ENCODE measurements at places on chromosomes 2 and 18. TPM values are rescaled to one million over a fixed set of nuclear protein-coding genes. Genes with fewer than 3 reads are reported as not detected.

DNA sequence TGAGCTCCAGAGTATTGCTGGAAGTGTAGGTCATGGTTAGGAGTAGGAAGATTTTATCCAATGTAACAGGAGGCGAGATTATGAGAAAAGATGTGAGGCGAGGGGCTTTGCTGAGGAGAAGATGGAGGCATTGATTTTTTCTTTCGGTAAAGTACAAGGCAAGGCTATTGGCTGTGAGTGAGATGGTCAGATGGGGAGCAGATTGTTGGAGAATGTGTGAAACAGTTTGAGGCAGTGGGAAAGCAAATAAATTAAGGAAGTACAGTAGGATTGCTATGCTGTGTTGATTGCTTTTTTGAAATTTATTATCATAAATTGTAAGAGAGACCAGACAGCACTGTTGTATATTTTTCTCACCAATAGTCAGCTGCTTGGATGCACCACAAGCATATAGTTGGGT is 173.3 kb downstream of the KCNE4 start:
- no peak for DNase-seq

DNA sequence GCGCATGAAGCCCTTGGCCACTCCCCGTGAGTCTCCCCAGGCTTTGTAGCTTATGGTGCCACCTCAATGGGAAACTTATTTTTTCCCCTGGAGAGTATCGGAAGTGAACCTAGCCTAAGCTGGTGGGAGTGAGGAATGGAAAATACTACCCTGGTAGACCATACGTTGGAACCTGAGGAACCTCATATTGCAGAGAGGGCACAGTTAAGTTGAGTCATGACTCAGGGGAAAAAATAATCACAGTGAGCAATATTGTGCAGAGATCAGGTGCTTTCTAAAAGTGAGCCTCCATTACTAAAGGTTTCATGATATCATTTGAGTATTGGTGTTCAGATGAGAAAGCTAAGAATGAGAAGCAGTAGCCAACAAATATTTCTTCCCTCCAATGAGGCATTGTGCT is 360.5 kb upstream of the NT5C1B start:
- DNase-seq = no peak

- no peak for DNase-seq
These were observed 31.0 kb downstream of the CCDC68 start for GRCh38 chr18:54928236-54928635.

DNA sequence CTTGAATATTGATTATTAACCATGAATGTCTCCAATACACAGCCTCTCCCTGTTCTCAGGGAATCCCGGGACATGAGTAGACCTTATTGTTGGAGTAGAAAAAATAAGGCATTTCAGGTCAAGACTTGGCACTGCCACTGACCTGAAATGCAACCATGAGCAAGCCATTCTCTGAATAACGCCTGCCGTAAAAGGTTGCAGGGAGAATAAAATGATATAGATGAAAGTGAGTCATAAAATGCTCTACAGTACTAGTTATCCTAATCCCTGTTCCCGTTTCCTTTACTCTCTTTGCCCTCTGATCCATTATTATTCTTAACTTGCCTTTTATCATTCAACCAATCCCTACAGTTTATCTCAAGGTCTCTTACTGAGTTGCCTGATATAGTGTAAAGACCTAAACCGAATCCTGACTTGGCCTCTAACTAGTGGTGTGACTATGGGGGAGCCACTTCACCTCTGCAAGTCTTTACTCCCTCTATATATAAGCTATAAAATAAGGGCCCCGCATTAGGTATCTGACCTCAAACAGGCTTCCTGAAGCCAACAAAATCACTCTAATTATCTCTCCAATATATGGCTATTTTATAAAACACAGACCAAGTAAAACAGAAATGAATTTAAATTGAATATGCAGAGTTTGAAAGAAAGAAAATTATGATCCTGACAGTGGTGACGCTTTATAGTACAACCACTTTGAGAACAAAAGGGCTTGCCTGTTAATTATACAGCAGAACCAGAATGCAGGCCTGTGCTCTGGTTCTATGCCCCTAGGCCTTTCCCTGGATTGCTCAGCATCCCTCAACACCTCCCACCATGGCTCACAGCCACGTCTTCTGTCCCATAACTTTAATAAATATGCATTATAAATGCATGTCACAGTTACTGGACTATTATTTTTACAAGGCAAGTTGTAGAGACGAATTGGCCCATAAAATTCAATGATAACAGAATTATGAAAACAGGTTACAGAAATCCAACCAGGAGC is 183.1 kb downstream of the STK39 start:
- DNase-seq = peak; percentile 59

GRCh38 chr2:170887496-170887895 is 41.6 kb upstream of the GORASP2 start:
- DNase-seq = no peak

DNA sequence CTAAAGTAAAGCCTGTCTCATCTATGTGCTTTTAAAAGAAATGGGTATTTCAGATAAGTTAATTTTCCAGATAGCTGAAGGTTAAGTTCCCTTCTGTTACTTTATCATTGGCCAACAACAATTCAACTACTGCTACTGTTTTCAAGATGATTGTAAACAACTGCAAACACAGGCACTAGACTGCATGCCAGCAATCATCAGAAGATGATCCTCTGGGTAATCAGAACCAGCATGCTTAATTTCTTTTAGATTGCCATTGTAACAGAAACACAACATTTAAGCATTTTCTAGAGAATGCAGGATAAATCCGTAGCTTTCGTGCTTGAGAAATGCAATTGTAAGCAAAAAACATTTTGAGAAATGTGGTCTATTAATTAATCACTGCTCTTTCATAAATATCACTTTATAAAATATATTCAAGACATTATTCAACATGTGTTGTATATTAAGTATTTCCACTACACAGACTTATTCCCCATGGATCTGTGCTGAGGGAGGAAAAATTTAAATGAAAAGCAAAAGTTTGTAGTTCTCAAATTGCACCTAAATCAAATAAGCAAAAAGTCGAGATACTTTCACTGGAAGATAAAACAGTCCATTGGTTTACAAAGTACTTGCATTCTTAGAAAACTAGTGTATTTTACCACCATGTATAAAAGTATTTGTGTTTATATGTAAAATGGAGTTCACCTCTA is 133.7 kb downstream of the ATL2 start:
- no peak for DNase-seq

DNA sequence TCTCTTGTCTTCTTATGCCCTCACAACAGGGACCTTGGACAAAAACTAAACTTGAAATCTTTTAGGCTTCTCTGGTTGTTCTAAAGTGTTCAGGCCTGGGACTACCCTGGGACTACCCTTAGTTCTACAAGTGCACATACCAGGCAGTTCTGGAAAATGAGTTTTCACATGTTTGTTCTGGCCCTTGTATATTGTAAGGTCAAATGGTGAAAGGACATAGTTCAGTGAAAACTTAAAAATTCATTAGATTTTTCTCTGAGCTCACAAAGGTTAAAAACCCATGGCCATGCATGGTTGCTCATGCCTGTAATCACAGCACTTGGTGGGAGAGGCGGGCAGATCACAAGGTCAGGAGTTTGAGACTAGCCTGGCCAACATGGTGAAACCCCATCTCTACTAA is 875.5 kb upstream of the FAM98A start:
- DNase-seq = no peak

DNA sequence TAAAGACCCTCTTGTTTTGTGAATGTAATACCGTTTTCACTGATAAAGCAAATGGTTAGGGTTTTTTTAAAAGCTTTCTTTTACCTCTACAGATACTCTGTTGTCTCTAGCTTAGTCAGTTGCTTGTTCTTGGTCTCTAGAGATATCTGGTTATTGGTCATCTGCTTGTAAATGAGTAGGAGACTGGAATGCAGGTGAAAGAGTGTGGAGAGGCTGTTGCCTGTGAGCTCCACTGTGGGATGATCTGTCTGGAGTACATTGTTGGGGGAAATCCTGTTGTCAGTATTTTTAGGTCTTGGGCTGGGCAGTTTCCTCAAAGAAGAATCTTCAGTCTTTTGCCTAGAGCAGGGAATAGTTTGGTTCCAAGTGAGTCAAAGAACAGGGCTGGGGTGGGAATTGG is 67.7 kb downstream of the SMCHD1 start:
- no peak for DNase-seq

The DES gene
- polyA plus RNA-seq = 0.21 TPM
